Activated CD8-positive, alpha-beta T cell treated with anti-CD3 and anti-CD28 coated beads, Interleukin-2, amount 10 ng/mL, durations not matched to agents 7 days and 5 days (primary cell): ENCODE measurements at places on chromosomes 5 and 9.
A peak's percentile ranks its signal among the peaks of the same experiment; 100 is the strongest.

DNA sequence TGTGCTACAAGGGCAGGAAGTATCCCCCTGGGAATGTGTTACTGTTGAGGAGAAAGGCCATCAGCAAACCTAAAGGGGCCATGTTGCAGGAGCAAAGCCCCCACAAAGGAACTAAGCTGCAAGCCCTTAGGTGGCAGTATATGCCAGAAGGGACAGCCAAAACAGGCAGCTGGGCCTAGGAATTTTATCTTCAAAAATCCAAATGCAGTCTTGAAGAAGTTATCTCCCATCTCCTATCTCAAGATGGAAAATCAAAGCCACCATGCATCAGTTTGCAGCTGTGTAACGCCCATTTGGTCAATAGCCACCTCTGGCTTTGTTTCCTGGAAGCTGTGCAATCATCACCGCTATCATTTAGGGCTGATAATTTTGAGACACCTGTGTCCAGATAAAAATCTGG lies 400.3 kb downstream of the ARHGEF28 start:
- DNase-seq = no peak
- H3K4me1 ChIP-seq = no peaks in the 10 kb centered on the region
- H3K27ac ChIP-seq = no peak overlapping the region
- H3K36me3 ChIP-seq = no peaks in the 10 kb centered on the region

DNA sequence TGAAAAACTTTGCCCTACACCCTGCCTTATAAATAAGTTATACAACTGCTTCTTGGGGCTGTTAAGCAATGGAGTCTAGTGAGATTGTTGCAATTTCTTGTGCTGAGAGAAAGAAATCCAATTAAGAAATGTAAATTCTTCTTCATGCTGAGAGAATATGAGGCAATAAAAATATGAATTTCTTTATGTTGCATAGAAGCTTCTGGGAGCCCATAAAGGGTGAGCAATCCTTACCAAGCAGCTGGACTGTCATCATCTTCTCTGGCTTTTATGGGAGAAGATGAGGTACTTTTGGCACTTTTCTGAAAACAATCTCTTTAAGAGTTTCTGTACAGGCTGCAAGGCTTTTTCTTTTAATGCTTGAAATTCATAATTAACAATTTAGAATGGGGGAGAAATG lies 204.3 kb downstream of the DMRTA1 start:
- no peaks in the 10 kb centered on the region for H3K27me3 ChIP-seq
- H3K36me3 ChIP-seq = no peaks in the 10 kb centered on the region
- DNase-seq = no peak
- no peak overlapping the region for H3K27ac ChIP-seq
- no peaks in the 10 kb centered on the region for H3K4me1 ChIP-seq
- H3K4me3 ChIP-seq = no peak overlapping the region

DNA sequence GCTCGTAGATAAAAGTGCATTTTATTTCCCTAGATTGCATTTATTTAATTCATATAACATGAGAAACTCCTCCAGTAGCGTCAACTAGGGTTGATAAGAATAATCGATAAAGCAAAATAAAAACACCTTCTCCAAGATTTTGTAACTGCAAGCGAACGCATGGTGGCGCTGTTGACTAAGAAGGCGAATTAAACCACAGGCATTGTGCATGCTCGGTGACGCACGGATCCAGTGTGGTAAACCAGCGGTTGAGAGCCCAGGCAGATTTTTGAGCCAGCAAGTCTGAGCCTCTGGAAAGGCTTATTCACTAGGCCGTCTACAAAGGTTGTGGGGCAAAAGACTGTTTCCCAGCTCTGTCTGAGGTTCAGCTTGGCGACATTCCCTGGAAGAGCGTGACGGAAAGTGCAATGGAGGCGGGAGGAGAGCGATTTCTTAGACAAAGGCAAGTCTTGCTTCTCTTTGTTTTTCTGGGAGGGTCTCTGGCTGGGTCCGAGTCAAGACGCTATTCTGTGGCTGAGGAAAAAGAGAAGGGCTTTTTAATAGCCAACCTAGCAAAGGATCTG lies at the start of gene PCDHB3:
PCDHB3 (plus strand) TSS at position 231 of the 563 bp plus-strand sequence; CDS start at position 408, 177 bp downstream.
- H3K27ac ChIP-seq = no peak within 1 kb of the TSS
- no peak within 1 kb of the TSS for H3K4me3 ChIP-seq
- H3K27me3 ChIP-seq = peaks cover 10% of the 10 kb centered on the region
- DNase-seq = peak; percentile 39
- H3K4me1 ChIP-seq = no peaks in the 10 kb centered on the region

- H3K4me1 ChIP-seq = no peaks in the 10 kb centered on the region
- DNase-seq = no peak
- H3K36me3 ChIP-seq = no peaks in the 10 kb centered on the region
- H3K4me3 ChIP-seq = no peak overlapping the region
Measured at GRCh38 chr5:98846520-98846919, 73.1 kb downstream of the RGMB start.

DNA sequence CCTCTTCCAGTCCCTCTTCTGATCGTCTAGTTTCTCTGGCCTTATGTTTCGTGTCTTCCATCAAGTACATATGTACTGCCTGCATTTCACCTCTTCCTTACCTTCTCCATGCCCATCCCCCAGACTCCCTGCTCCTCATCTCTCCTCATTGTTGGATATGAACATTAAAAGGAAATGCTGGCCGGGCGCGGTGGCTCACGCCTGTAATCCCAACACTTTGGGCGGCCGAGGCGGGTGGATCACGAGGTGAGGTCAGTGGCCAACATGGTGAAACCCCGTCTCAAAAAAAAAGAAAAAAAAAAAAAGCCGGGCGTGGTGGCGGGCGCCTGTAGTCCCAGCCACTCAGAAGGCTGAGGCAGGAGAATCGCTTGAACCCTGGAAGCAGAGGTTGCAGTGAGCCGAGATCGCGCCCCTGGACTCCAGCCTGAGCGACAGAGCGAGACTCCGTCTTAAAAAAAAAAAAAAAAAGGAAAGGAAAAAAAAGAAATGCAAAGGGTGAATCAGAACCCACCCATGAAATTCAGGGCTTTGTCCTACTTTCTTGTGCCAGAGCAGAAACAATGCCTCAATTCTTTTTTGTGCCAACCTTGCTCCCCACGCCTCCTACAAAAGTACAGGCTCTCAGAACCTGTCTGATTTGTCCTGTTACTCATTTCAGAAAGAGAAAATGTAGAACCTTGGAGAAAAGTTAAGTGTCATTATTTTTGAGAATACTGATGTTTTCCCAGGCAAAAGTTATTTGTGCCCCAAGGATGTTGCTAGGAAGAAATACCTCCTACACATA lies 1.5 kb upstream of the ZFR start:
- no peak overlapping the region for H3K27ac ChIP-seq
- no peak for DNase-seq
- no peak overlapping the region for H3K4me3 ChIP-seq
- peaks cover 11% of the 10 kb centered on the region for H3K27me3 ChIP-seq
- H3K4me1 ChIP-seq = peaks cover 25% of the 10 kb centered on the region
- H3K36me3 ChIP-seq = peaks cover 21% of the 10 kb centered on the region

- H3K36me3 ChIP-seq = no peaks in the 10 kb centered on the region
- no peak overlapping the region for H3K4me3 ChIP-seq
- H3K27ac ChIP-seq = no peak overlapping the region
- peaks cover 6% of the 10 kb centered on the region for H3K4me1 ChIP-seq
Measured at GRCh38 chr9:98326459-98327248, 71.2 kb upstream of the TBC1D2 start.

- no peak for DNase-seq
- H3K27me3 ChIP-seq = no peaks in the 10 kb centered on the region
- no peak overlapping the region for H3K4me3 ChIP-seq
- no peaks in the 10 kb centered on the region for H3K36me3 ChIP-seq
- no peak overlapping the region for H3K27ac ChIP-seq
- H3K4me1 ChIP-seq = no peaks in the 10 kb centered on the region
Measured at GRCh38 chr9:24041160-24041690, 215.2 kb upstream of the ELAVL2 start.

DNA sequence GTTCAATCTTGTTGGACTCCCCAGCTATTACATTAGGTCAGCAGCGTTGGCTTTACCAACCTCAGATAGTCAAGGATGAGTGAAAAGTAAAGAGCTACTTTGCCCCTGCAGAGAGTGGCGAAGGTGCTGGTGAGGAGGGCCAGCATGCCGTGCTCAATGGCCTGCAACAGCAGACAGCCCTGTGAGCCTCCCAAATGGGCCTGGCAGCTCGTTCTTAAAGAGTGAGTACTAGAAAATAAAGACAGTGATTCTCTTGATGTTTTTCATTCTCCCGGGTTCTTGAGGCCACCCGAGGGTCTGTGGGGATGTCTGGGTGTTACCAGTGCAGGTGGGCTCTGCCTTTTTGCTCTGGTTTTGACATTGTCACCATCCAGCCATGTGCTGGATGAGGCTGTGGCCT lies 16.2 kb downstream of the GADD45G start:
- peaks cover 2% of the 10 kb centered on the region for H3K27me3 ChIP-seq
- no peak overlapping the region for H3K4me3 ChIP-seq
- no peak overlapping the region for H3K27ac ChIP-seq
- peaks cover 6% of the 10 kb centered on the region for H3K4me1 ChIP-seq
- DNase-seq = no peak

GRCh38 chr5:120927950-120928530 lies 463.9 kb downstream of the PRR16 start:
- no peaks in the 10 kb centered on the region for H3K36me3 ChIP-seq
- no peak for DNase-seq
- H3K4me1 ChIP-seq = no peaks in the 10 kb centered on the region
- H3K4me3 ChIP-seq = no peak overlapping the region

- H3K36me3 ChIP-seq = no peaks in the 10 kb centered on the region
- no peak for DNase-seq
- H3K27ac ChIP-seq = no peak overlapping the region
- H3K4me1 ChIP-seq = no peaks in the 10 kb centered on the region
- peaks cover 13% of the 10 kb centered on the region for H3K27me3 ChIP-seq
Measured at GRCh38 chr9:124835026-124835557, 18.2 kb upstream of the WDR38 start.

DNA sequence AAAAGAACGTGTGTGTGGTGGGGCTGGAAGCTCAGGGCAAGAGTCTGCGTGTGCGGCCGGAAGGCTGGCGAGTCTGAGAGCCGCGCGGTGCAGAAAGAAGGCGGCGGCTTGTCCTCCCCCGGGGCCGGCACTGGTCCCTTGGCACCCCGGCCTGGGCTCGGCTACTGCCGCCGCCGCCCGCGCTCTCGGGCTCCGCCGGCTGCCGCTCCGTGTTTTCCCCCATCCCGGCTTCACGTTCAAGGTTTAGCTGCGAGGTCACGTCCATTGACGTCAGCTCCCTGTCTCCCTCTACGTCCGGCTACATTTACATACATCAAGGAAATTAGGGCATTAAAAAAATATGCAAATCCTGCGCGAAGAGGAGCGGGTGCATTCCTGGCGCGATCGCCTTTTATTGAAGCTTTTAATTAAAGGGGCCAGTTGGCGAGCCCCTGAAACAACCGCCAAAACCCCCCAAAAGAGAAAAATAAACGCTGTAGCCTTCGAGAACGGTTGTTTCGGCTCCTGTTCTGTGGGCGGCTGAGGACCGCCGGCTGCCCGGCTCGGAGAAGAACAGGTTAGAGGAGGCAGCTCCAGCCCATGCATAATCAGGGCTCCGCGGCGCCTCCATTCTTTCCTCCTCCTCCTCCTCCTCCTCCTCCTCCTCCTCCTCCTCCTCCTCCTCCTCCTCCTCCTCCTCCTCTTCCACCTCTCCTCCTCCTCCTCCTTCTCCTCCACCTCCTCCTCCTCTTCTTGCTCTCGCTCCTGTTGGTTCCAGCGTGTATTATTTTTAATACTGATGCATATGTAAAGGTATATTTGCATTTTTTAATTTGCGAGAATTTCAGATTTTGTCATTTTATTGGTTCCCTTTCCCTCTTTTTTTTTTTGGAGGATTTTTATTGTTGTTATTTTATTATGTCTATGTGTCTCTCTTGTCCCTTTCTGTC lies 207.0 kb downstream of the MEF2C start:
- no peak for DNase-seq
- H3K36me3 ChIP-seq = peaks cover 21% of the 10 kb centered on the region
- peak overlapping the region; percentile 70 for H3K4me3 ChIP-seq
- peaks cover 38% of the 10 kb centered on the region for H3K4me1 ChIP-seq
- H3K27ac ChIP-seq = peak overlapping the region; percentile 78

DNA sequence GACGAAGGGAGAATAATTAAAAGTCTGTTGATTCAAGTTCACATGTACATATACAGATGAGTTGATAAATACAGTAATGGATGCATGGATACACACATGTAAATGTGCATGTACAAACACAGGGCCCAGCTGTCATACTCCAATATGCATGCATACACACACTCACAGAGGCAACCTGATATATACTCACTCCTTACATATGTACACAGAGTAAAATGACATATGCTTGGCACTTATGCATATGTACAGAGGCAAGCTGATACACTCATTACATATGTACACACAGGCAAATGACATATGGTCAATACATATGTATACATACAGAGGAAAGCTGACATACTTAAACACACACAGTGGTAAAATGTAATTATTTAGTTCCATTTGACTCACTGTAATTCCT lies 7.2 kb upstream of the TMEFF1 start:
- no peak overlapping the region for H3K4me3 ChIP-seq
- no peak overlapping the region for H3K27ac ChIP-seq
- H3K27me3 ChIP-seq = peaks cover 14% of the 10 kb centered on the region
- DNase-seq = no peak
- no peaks in the 10 kb centered on the region for H3K36me3 ChIP-seq
- H3K4me1 ChIP-seq = no peaks in the 10 kb centered on the region

DNA sequence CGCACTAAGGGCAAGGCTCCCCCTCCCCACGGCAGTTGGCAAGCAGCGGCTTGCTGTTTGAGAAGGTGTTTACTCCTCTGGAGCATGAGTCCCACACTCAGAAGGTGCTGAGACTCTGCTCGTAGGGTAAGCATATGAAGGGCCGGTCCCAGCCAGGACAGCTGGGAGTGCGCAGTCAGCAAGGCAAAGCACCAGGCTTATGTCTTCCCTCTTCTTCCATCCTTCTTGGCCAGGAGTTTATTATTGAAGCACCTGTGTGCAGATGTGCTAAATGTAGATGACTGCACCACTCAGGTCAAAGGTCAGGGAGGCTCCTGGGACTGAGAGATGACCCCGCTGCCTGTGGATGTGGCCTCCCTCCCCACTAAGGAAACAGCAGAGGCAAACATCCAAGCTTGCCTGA lies 27.0 kb upstream of the CDKN2AIPNL start:
- peaks cover 15% of the 10 kb centered on the region for H3K4me1 ChIP-seq
- DNase-seq = no peak
- no peak overlapping the region for H3K4me3 ChIP-seq
- no peak overlapping the region for H3K27ac ChIP-seq
- no peaks in the 10 kb centered on the region for H3K36me3 ChIP-seq

- H3K27me3 ChIP-seq = no peaks in the 10 kb centered on the region
- no peak overlapping the region for H3K4me3 ChIP-seq
- H3K27ac ChIP-seq = no peak overlapping the region
- H3K4me1 ChIP-seq = no peaks in the 10 kb centered on the region
Measured at GRCh38 chr5:118687661-118688621, 300.4 kb downstream of the DTWD2 start.
